ENCODE measurements at places on chromosomes 16 and 17. TPM values are rescaled to one million over a fixed set of nuclear protein-coding genes. Genes with fewer than 3 reads are reported as not detected.

The ZNF750 gene
- total RNA-seq, result not detected

GRCh38 chr17:74513987-74514631 lies 17.2 kb downstream of the CD300LB start:
- peak; percentile 32 for DNase-seq

The LITAFD gene
- total RNA-seq, result not detected

DNA sequence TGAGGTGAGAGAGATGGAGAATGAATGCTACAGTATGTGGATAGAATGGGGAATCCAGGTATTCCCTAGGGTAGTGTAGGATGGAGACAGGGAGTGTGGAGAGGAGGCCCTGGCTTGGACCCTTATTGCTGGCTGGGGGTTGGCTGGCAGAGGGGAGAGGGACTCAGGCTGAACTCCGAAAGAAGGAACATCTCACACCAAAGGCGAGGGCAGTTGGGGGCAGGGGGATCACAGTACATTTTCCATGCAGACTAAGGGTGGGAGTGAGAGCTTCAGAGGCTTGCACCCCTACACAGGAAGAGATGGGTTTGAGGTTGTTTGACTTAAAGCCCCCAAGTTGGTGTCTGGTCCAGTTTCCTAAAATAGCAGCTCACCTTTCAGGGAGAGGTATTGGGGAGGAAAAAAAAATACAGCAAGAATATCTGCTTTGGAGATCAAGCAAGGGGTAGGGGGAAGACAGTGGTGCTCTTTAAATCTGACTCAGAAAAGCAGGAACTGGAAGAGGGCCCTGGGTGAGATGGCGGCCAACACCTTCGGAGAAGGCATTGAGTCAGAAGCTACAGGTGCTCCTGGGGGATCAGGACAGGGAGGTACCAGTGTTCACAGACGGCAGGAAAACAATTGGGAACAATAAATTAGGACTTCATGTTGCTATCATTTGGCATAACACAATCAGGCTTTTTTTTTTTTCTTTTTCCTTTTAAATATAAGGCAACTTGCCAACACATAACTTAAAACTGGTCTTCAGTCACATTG lies 12.4 kb downstream of the TRAF4 start:
- no peak for DNase-seq
